Stimulated activated CD4-positive, alpha-beta T cell treated with anti-CD3 and anti-CD28 coated beads, Interleukin-1b, Interleukin-23, amount 100 ng/mL, for 1 hour (primary cell): ENCODE measurements at places on chromosomes 13 and 19.

GRCh38 chr13:106423530-106423929, 111.9 kb downstream of the EFNB2 start:
- DNase-seq = no peak

- no peak for DNase-seq
Observed at GRCh38 chr13:38743466-38743865, 56.6 kb downstream of the FREM2 start.

DNA sequence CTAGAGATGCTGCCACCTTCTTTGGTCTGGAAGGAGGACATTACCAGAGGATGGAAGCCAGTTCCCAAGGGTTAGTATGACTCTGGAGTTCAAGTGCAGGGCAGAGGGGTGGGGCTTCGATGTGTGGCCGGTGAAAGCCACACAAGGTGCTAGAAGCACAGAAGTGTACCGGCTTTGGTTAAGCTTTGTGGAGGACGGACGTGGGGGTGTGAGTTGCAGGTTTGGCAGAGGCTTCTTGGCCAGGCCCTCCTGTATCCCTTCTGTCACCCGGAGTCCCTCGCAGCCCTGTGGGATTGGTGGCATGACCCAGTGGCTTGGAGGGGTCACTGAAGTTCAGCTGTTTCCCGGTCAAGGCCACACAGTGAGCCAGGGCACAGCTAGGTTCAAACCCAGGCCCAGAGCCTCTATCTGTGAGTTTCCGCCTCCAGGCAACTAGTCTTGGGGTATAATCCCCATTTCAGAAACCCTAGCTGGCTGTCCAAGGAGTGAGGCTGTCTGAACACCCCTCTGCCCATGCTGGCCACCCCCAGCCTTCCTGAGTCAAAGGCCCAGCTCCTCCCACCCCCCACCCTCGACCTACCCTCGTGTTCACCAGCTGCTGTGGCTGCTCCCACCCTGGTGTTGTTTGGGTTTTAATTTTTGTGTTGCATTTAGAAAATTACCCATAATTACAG, 4.6 kb upstream of the SSBP4 start:
- DNase-seq = no peak

GRCh38 chr13:99367106-99367616, 60.0 kb upstream of the GPR183 start:
- DNase-seq = no peak

DNA sequence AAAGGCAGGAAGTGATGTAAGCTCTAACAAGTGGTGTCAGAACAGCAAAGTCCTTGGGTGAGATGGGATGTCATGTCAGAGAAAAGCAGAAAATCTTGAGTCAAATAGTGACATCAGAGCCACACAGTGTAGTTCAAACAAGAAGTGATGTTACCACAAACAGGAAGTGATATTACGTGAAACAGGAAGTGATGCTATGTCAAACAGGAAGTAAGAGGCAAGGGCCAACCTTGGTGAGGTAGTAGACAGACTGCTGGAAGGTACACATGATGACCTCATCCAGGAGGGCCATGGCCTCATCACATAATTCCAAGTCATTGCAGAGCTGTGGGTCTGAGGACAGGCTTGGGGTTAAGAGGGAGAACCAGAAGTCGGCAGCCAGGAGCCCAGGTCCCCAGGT, 7.0 kb upstream of the MAMSTR start:
- no peak for DNase-seq

- no peak for DNase-seq
Observed at GRCh38 chr13:20666948-20667347, 36.6 kb upstream of the IL17D start.

GRCh38 chr19:29520390-29520789, 5.4 kb upstream of the VSTM2B start:
- no peak for DNase-seq

DNA sequence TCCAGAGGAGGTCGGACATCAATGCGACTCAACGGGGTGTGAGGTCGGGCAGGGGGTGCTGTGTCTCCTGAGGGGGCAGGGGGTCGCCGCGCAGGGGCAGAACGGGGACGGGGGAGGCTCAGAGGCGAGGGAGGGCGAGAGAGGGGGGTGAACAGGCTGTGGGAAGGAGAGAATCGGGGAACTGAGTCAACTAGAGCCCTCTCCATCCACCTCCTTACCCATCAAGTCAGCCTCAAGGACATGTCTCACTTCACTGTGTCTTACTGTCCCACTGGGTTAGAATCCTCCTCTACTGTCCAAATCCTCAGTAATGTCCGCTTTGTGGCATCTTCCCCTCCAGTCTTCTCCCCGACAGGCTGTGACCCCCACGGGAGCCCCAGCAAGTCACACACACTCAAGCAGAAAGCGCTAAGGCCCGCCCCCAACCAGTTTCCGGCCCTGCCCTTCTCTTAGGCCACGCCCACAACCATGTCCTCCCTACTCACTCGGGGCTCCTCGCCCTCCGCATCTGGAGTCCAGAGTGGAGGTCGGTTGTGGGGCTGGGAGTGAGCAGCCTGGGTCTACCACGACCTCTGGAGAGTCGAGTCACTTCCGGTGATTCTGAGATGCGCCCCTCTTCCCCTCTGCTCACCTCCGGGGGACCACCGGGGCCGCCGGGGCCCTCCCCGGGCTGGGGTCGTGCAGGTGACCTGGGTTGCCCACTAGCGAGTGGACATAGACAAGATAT, 9.3 kb downstream of the PLEKHA4 start:
- DNase-seq = peak; percentile 72

GRCh38 chr19:5196832-5197231, 143.8 kb downstream of the PTPRS start:
- no peak for DNase-seq

DNA sequence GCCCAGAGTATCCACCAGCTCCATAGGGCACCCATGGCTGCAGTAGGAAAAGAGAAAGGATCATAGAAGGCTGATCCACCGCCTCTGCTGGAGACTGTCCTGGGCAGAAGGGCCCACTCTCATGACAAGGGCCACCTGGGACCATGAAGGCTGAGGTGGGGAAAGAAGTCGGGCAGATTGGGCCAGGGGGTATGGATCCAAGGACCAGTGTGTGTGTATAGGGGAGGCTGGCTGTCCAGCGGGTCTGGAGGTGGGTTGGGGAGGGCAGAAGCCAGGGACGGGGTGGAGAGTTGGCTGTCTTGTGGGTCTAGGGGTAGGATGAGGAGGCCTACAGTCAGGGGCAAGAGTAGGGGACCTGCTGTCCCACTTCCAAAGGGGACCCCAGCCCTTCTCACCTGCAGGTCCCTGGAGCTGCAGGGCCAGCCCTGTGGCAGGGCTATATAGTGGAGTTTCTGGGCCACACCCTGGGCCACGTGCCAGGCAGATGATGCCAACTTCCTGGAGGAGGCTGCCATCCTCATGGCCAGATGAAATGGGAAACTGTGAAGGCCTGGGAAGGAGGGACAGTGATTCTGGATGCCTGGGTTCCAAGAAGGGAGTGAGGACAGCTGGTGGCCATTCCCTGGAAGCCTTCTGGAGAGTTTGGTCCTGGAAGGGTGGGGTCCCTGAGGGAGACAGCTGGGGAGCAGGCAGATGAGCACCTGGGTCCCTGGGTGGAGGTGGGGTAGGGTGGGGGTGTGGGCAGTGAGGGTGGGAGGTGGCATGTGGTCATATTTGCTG, at the start of gene FCGBP:
Gene FCGBP (minus strand): TSS at position 51 of the 780 bp plus-strand sequence.
- no peak for DNase-seq

GRCh38 chr13:20114066-20114610, 46.7 kb downstream of the GJA3 start:
- no peak for DNase-seq

DNA sequence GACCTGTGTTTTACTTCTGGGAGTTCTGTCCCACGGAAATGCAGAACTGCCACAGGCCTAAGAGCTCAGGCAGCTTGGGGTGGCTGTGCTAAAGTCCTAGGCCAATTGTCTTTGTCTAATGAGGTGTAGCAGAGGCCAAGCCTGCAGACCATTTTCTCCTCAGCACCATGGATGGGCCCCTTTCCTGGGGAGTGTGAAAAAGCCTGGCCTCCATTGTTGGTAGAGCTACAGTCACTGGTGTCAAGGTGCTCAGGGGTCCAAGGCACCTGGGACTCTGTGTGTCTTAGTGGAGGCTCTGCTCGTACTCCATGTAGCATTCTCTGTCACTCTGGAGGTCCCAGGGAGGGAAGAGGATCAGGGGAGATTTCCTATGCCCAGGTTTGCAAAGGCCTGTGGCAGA, 329.6 kb downstream of the SLITRK5 start:
- no peak for DNase-seq

- no peak for DNase-seq
Observed at GRCh38 chr13:39913928-39914327, 258.5 kb downstream of the COG6 start.

- DNase-seq = no peak
Observed at GRCh38 chr13:84705982-84706710, 823.9 kb upstream of the SLITRK1 start.

- no peak for DNase-seq
Observed at GRCh38 chr13:95552539-95553441, at the start of gene CLDN10. Gene CLDN10 (plus strand): TSS chr13:95552720. CDS start chr13:95552754, 34 bp downstream.

DNA sequence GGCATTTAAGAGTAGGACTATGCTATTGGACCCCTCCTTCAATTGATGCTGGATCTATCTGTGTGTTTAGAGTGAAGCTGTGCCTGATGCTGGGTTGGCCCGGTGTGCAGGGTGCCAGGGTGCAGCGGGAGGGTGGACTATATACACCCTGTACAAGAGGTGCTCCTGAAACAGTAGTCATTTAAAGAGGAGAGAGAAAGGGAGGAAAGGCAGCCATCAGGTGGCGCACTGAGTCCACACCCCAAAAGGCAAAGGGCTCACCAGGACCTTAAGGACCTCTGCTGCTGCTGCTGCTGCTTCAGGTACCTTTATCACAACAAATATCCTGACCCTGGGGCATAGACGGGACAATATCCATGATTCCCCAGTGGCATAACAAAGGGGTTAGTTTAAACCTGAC, 39.4 kb downstream of the ZNF136 start:
- DNase-seq = peak; percentile 34

GRCh38 chr19:21474671-21475181, 30.7 kb upstream of the ZNF429 start:
- peak; percentile 64 for DNase-seq

- DNase-seq = no peak
Observed at GRCh38 chr13:25800523-25800922, 251.3 kb downstream of the SHISA2 start.

DNA sequence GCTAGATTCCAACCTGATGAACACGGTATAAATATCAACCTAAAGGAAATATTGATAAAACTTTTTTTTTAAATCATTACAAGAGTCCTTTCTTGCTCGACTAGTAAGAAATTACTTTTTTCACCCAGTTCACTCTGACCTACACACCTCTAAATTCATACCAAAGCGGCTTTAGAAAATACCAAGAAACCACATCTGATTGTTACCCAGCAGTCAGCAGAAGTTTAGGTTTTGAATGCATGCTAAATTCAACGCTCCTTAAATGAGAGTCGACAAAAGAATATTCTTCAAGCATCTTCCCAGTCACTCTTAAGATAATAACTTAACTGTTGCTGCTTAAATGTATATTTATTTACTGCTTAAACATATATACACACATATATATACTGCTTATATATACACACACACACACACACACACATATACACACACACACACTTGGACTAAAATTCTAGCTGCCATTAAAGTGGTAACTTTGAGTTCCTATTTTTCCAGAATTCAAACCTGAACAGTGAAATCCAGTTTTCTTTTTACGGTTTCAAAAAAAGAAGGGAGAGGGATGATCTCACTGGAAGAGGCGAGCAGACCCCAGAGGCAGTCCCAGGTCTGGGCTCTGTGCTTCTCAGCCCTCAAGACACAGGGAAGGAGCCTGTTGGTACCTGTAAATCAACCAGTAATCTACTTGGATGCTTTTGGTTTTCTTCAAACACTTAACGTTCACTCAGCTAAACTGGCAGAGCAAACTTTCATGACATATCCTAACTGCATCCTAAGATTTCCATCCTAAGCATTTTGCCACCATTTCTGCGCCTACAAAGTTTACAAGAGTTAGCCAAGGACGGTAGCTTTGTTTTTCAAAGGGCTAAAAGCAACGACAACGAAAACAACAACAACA, 1.7 kb downstream of the STK24 start:
- no peak for DNase-seq

- no peak for DNase-seq
Observed at GRCh38 chr19:35425682-35426081, 22.4 kb upstream of the FFAR2 start.

DNA sequence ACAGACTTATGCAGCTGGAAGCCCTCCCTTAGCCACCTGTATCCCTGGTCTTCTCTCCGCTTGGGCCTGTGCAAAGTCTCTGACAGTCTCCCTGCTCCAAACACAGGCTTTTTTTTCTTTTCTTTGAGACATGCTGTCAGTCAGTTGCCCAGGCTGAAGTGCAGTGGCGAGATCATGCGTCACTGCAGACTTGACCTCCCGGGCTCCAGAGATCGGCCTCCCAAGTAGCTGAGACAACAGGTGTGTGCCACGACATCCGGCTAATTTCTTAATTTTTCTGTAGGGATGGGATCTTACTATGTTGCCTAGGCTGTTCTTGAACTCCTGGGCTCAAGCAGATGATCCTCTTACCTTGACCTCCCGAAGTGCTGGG, 1.6 kb downstream of the MZF1 start:
- no peak for DNase-seq

DNA sequence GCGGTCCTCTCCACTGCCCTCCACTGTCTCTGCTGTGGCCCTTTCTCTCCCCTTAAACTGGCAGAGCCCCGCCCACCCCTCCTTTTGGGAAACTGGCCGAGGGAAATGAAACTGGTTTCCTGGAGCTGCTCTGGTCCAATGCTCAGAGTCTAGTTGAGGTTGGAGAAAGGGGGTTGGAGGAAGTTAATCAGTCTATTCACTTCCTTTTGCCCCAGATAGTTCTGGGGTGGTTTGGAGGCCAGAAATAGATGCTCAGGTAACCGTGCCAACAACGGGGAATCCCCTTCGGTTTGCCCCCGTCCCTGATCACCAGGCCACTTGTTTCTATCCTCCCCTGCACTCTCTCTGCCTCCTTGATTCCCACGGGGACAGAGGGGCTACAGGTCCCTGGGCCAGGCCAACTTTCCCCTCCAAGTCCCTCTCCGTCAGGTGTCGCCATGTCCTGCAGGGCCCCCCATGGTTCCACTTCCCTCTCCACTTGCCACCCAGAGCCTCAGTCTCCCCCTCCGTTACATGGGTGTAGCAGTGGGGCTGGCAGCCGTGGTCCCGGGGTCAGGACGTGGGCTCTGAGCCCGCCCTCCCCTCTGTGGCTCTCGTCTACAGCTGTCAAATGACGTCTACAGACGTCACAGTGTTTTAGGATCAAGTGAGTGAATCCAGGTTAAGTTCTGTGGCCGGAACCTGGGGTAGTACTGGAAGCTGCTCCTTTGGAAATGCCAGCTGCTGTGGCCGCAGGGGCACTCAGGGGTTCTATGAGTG, at the start of gene IL4I1:
Gene IL4I1 (minus strand): TSS at position 25 of the 759 bp plus-strand sequence. CDS start 727 bp downstream, outside the sequence.
- peak; percentile 36 for DNase-seq

GRCh38 chr13:112932971-112933370, 36.0 kb upstream of the MCF2L start:
- no peak for DNase-seq

- DNase-seq = no peak
Observed at GRCh38 chr19:2240881-2241760, 4.5 kb downstream of the SF3A2 start.
